ENCODE measurements at places on chromosomes 7 and 10.

DNA sequence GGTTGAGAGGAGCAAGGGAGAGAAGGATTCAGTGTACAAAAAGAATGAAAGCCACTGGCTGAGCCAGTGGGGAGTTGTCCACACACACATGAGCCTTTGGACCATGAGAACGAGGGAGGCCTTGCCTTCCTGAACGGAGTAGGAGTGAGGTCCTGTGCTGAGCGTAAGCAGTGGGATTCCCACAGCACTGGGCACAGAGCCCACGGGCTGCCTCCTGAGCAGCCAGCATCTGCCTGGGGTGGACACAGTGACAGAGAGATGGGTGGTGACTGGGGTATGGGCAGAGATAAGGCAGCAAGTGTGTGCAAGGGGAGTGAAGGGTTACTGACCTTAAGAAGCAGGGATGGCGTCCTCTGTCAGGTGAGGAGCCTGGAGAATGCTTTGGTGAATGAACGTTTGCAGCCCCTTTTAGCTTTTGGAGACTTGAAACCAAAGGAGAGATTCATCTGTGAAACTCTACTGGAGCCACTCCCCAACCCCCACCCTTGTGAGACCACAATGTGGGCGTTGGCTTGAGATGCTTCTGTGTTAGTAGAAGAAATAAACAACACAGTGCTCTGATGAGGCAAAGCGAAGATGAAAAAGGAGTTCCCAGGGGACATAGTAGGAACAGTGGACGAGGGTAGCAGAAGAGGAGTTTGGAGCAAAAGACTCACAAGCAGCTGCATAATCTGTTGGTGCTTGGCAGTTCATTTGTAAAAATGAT is 56.5 kb downstream of the FIGNL1 start:
- peak; percentile 82 for DNase-seq

GRCh38 chr10:60687679-60688078 is 90.6 kb upstream of the CDK1 start:
- DNase-seq = no peak

GRCh38 chr7:72925546-72926120 is 738 bp downstream of the POM121 start:
- DNase-seq = no peak

GRCh38 chr10:5971886-5972285 is 5.5 kb downstream of the IL15RA start:
- no peak for DNase-seq

DNA sequence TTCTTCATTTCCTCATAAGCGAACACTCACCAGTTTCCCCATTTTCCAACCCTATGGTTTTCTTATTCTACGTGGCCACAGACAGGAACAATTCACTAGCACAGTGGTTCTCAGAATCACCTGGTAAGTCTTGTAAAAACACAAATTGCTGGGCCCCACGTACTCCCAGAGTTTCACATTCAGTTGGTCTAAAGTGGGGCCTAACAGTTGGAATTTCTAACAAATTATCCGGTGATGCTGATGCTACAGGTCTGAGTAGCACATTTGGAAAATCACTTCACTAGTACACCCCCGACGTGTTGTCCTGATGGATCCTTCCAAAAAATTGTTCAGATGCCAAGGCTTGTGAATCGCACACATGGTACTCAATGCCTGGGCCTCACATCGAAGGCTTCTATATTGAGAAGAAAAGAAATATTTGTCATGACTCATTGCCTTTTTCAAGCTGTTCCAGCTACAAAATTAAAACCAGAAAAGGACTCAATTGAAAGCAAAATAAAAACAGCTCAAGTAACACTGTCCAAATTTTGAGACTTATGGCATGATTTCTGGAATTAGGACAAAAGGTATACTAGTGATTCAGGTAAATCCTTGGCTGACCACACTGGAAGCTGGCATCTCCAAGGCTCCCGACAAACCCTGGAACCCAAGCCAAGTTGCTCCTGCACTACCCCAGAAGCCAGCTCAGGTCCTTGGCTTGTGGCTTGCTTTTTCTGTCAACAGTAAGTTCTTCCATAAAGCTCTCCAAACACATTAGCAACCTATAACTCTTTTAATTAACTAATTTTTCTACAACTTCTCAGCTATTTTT is 12.9 kb upstream of the VIM start:
- DNase-seq = no peak

DNA sequence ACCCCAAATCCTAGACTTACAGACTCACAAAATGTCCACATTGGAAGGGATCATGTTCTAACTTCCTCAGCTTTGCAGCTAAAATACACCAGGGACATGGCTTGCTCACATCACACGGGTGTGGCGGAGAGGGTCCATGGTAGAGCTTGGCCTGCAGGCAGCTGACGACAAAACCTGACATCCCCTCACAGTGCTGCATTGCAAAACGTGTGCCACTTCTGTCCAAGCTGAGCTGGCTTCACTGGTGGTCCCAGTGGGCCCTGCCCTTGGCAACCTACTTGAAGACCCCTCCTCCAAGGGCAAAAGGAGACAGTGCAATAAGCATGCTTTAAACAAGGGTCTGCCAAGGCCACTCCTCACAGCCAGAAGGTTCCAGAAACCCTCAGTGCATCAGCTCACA is 21.9 kb downstream of the ANXA11 start:
- DNase-seq = no peak

GRCh38 chr10:2202401-2202800 is 465.1 kb upstream of the ADARB2 start:
- DNase-seq = no peak

GRCh38 chr7:139427029-139427420 is 56.4 kb downstream of the KLRG2 start:
- DNase-seq = no peak

DNA sequence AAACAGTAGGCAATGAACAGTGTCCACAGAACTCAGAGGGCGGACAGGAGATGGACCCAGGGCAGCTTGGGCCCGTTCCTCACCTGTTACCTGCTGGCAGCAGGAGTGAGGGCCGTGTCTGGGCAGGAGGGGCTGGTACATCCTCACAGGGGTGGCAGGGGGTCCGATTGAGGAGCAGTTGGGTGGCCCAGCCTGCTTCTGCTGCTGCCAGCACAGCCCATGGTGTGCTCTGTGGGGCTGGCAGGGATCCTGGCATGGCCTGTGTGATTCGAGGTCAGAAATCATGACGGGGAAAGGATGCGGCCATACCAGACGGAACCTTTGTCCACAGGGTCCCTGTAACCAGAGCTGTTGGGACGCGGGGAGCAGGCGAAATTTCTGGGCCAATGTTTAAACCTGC is 49.6 kb downstream of the INPP5A start:
- DNase-seq = no peak

DNA sequence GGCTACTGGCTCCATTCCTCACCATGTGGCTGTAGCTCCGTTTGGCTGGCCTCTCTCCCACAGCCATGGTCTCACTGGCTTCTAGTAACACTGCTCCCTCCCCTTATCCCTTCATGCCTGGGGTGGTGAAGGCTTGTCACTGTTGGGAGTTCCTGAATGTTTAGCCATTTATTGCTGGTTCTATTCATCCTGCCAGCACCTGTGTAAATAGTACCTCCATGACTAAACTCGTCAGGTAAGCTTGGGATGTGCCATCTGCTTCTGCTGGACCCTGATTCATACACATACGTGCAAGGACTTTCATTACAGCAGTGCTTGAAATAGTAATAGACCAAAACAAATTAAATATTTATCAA is 61.6 kb downstream of the CCDC71L start:
- DNase-seq = no peak

- peak; percentile 58 for DNase-seq
These were observed 92.9 kb downstream of the CPED1 start for GRCh38 chr7:121081327-121081936.

GRCh38 chr10:75091146-75091545 is 20.3 kb upstream of the SAMD8 start:
- no peak for DNase-seq

DNA sequence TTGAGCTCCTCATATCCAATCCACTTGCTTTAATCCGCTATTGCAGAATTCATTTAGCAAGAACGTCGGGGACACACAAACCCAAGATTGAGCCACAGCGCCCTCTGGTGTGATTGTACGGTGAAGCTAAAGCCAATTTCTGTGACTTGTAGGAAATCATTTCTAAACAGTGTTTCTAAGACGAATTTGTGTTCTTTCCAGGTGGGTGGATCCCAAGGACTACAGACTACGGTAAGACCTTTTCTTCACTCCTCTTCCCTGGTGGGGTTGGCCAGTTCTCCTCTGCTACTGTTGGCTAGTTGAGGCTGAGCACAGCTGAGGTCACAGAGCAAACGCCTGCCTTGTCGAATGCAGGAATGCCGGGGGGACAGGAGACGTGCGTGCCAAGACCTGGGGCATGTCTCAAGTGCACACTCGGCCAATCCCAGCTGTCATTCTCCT is 5.2 kb downstream of the DMBT1 start:
- peak; percentile 76 for DNase-seq

DNA sequence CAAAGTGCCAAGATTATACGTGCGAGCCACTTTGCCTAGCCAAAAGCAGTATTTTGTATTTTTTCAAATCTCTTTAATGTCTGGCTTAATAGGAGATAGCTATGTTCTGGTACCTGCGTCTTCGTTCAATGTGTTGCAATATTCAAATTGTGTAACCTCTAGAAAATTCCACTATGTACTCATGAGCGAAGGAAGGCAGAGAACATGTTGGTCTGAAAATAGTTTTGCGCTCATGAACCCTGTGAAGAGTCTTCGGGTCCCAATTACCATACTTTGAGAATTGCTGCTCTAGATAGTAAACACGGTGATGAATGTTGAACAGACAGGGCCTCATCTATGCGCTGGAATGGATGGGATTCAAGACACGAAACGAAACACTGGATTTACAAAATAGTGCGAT is 2.7 kb upstream of the SUV39H2 start:
- no peak for DNase-seq

DNA sequence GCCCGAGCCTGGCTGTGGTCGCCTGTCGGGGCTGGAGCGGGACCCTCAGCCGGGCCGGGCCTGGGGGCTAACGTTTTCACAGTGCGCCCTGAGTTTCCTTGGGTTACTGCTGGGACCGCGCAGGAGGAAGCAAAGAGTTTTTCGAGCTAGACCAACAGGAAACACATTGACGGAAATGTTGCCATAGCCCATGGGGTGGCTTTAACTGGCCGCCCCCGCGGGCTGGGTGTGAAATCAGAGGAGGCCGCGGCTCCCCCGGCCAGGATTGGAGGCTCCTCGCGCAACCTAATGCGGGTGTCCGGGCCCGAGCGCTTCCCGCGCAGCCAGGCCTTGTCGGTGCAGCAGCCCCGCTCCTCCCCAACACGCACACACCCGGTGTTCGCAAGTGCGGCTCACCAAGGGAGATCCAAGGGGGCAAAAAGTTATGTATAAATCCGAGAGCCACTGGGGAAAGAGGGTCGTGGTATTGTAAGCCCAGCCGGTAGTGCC is 1.9 kb downstream of the HHEX start:
- no peak for DNase-seq

- DNase-seq = no peak
These were observed 220.8 kb downstream of the LRMDA start for GRCh38 chr10:75652146-75652740.

- no peak for DNase-seq
These were observed 13.5 kb upstream of the ENTPD1 start for GRCh38 chr10:95742485-95742884.

GRCh38 chr10:10942441-10942840 is 75.2 kb upstream of the CELF2 start:
- DNase-seq = no peak

GRCh38 chr7:81704595-81704994 is 65.3 kb downstream of the HGF start:
- DNase-seq = no peak

DNA sequence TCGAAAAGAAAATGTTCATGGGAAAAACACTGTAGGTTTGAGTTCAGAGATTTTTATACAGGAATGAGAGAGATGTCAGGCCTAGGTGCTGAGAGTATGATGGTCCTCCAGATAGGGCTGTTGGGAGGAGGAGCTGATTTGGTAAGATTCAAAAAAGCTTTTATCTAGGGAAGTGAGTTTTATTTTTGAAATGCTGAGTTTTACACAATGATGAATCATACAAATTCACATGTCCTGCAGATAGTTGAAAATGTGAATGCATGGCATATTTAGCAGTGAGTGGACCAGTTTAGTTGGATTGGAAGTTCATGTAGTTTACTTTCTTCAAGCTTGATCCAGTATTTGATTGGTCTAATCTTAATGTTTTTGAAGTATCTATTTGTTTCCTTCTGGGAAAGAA is 154.8 kb downstream of the LRRC4 start:
- DNase-seq = no peak

GRCh38 chr7:149180722-149181449 is 14.5 kb upstream of the ZNF282 start:
- DNase-seq = no peak

- no peak for DNase-seq
These were observed 8.7 kb downstream of the ADCY1 start for GRCh38 chr7:45582868-45583277.

- no peak for DNase-seq
These were observed 21.6 kb upstream of the EEPD1 start for GRCh38 chr7:36131499-36131898.

GRCh38 chr7:69365651-69366192 is 232.6 kb upstream of the AUTS2 start:
- DNase-seq = no peak

GRCh38 chr10:3235996-3236510 is 63.5 kb upstream of the PITRM1 start:
- DNase-seq = no peak

- DNase-seq = no peak
These were observed 337.5 kb upstream of the KCND2 start for GRCh38 chr7:119935418-119936025.

DNA sequence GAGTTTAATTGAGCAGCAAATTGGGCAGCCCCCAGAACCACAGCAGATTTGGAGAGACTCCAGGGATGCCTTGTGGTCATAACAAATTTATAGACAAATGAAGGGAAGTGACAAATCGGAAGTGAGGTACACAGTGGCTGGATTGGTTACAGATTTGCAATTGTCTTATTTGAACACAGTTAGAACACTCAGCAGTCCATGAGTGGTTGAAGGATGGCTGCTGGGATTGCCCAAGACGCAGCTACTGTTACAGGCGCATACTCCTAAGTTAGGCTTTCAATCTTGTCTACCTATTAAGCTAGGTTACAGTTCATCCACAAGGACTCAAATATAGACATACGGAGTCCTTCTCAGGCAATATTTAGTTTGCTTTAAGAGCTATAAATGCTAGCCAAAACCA is 7.4 kb downstream of the ACADSB start:
- DNase-seq = no peak

- no peak for DNase-seq
These were observed 44.7 kb downstream of the COL13A1 start for GRCh38 chr10:69846293-69846921.
